ENCODE measurements at places on chromosomes 1 and 21.

DNA sequence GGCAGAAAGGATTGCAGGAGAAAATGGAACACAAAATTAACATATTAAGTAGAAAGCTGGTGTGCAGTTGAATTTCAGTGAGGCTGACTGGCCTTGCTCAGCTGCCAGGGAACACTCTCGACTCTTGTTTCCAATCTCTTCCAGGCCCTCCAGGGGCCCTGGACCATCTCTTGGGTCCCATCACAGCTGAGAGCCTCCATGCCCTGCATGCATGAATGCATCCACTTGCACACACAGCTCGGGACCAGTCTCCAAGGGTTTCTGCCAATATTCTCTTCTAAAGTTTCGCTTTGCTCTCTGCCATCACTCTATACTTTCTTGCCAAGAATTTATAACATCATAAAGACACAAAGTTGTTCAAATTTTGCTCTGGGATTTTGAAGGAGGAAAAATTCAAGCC lies 200.3 kb downstream of the DSCAM start:
- no peak for DNase-seq

- no peak for DNase-seq
These were observed 9.8 kb upstream of the EDEM3 start for GRCh38 chr1:184764483-184764882.

GRCh38 chr1:64308866-64309265 lies 105.4 kb downstream of the UBE2U start:
- DNase-seq, result no peak

- no peak for DNase-seq
These were observed 1180.7 kb upstream of the B3GALT2 start for GRCh38 chr1:194367121-194367520.

DNA sequence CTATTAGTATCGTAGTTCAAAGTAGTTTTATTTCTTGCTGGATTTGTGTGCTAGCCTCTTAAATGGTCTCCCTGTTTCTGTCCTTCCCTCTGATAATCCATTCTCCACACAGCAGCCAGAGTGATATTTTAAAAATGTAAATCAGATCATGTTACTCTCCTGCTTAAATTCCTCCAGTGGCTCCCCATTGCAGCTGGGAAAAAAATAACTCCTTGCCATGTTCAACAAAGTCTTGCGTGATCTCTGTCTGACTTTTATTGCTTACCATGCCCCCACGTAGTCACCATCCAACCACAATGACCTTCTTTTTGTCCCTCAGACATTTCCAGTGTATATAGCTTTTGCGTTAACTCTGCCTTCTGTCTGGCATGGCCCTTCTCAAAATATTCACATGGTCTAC lies 178.8 kb downstream of the FGGY start:
- DNase-seq, result no peak

GRCh38 chr1:166305371-166305770 lies 138.6 kb upstream of the FAM78B start:
- no peak for DNase-seq

DNA sequence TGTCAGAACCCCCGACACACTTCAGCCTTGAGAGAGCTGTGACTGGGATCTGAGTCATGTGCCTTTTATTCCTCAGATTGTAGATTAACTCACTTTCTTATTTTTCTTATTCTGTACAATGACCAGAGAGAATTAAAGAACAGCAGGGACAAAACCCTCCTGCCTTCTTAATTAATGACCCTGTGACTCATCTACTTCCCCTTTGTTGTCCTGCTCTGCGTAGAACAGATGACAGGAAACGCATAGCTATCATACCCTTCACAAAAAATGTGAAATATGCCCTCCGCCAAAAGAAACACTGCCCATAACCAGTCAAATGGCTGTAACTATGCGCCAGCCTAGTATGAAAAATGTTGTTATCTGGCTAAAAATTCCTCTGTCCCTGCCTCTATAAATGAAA lies 9.1 kb upstream of the PADI2 start:
- no peak for DNase-seq

DNA sequence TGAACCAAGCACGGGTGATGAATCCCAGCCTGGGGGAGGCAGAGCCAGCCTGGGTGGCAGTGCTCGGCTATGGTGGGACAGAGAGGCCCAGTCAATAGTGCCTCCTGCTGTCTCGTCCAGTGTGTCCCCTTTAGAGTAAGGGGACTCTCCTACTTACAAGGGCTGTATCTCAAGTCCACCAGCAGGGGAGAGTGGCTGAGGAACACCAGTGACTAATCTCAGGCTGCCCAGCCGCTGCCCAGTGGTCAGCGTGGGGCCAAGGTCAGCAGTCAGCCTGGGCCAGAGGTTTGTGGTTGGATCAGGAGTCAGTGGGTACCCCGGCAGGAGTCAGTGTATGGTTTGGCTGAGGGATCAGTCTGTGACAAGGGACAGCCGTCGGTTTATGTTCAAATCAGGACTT lies 109.2 kb upstream of the RUNX3 start:
- no peak for DNase-seq

GRCh38 chr1:119290297-119290696 lies 78.3 kb upstream of the HAO2 start:
- no peak for DNase-seq

GRCh38 chr21:41597227-41597626 lies 89.3 kb upstream of the TMPRSS2 start:
- DNase-seq, result no peak

- no peak for DNase-seq
These were observed 37.0 kb upstream of the PLPPR4 start for GRCh38 chr1:99227056-99227897.

DNA sequence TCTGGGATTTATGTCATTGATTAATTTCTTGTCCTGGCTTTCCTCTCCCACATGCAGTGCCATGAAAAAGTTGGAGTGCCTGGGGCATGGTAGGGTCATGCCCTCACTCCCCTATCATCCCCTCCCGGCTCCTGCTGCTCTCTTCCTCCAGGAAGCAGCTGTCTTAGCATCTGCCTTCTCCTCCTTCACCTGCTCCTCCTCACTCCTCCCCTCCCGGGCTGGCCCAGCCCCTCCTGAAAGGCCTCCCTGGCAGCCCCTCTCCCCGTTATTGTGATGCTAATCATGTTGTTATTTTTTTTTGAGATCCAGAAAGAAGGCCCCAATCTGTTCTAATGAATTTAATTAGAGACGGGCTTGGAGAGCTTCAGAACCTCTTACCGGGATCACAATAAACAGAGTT lies 36.3 kb upstream of the NFASC start:
- no peak for DNase-seq

GRCh38 chr1:2392686-2393085 lies 1.0 kb downstream of the RER1 start:
- DNase-seq, result no peak

DNA sequence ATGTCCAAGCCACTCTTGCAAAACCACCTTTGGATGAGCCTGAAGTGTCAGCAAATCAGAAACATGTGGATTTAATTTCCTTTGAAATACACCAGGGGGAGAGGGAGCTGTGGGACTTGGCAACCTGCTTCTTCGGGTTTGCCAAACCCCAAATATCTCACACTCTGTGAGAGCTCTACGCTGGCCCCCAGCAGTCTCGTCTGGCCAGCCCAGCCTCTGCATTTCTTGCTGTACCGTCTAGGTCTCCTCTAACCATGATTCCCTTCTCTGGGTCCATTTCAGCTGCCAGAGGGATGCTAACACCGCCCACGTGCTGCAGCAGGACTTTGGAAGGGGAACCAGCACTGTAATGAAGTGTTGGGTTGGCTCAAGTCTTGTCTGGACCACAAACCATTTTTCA lies 114.6 kb downstream of the MRPS6 start:
- no peak for DNase-seq

DNA sequence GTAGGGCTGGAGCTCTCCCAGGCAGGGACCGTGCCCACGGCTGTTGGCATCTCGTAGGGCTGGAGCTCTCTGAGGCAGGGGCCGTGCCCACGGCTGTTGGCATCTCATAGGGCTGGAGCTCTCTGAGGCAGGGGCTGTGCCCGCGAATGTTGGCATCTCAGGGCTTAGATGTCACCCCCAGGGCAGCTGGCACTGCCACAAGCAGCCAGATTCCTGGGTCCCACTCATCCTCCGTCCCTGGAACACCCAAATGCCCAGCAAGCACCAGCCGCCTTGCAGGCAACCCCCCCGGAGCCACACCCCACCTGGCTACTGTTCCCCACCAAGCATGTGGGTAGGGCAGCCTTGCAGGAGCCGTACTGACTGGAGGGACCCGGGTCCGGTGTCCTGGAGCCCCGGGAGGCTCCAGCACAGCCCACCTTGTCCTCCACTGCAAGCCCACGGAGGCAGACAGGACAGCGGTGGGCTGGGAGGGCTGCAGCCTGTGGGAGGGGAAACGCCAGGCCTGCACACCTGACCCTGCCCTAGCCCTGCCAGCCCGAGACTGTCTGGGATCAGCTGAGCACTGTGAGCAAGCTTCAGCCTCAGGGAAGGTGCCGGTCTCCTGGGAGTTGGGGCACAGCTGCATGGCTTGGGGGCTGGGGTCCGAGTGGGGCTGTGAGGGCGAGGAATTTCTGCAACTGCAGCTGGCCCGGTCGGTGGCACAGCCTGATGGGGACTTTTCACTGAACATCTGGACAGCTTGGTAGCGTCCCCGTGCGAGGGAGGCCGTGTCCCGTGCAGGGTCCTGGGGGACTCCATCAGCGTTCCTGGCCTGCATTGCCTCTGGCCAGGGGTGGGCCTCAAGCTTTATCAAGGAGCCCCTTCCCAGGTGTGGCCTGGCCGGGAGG lies 53.6 kb downstream of the COL18A1 start:
- DNase-seq, result no peak

DNA sequence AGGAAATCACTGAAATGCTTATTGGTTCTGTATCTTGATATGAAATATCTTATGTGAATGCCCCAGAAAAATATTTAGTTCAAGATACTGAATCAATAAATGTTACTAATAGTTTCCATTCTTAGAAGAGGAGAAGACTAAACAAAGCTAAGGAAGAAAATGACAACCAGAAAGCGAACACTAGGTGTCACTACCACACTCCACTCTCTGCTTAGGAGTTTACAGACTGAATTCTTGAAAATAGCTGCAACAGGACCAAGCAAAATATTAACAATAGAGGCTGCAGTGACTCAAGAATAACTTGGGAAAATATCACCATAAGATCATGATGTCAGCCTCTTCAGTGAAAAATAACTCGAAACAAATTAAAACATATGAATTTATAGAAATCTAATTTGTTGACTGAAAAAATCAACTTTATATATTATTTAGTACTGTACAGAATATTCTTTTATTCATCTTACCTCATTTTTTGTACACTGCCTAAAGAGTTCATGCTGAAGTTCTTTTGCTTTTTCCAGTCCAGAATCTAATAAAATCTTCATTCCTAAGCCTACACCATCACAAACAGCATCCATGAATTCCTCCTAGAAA lies 61.6 kb downstream of the KIF14 start:
- peak; percentile 5 for DNase-seq

DNA sequence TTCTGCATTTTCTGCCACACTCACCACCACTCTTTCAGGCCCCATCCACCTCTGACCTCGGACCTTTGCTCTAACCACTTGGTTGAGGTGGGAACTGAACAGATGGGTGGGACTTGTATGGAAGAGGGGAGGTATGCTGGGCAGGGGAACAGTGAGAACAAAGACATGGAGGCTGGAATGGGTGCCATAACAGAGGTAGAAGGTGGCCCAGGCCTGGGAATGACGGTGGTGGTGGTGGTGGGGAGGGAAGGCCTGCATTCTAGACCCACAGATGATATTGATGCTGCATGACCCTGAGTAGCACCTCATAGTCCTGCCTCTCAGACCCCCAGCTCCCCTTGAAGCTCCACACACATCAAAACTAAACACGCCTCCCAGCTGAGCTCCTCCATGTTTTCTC lies 5.2 kb upstream of the CSF3R start:
- DNase-seq, result no peak

DNA sequence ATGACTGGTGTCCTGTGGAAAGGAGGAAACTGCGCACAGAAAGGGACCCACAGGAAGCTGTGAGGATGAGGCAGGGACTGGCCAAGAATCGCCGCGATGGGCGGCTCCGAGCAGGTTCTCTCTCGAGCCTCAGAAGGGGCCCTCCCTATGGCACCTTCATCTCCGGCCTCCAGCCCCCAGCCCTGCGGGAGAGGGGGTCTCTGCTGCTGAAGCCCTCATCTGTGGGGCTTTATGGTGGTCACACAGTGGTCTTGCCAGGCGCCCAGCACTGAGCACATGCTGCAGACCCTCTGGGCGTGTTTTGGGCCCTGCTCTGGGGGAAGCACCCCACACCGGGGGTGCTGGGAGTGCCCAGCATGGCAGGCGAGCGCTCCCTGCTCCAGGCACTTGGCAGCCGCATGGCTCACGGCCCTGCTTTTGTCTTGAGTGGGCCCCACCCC lies 86.6 kb upstream of the ACTRT2 start:
- no peak for DNase-seq

DNA sequence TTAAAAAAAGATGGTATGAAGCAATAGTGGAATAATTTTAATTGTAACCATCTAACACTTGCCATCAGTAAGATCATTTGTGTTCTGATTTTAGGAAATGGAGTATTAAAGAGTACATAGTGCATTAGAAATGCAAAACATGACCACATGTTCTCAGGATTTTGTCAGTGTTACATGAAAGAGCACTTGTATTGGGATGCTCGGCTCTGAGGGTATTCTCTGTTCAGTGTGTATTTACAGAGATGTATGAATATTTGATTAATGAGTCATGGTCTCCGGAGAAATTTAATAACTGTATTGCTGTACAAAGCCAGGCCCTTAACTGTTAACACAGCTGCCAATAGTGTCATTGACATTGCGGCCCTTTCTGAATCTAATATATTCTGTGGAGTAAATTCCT lies 91.7 kb downstream of the ATG4C start:
- no peak for DNase-seq

DNA sequence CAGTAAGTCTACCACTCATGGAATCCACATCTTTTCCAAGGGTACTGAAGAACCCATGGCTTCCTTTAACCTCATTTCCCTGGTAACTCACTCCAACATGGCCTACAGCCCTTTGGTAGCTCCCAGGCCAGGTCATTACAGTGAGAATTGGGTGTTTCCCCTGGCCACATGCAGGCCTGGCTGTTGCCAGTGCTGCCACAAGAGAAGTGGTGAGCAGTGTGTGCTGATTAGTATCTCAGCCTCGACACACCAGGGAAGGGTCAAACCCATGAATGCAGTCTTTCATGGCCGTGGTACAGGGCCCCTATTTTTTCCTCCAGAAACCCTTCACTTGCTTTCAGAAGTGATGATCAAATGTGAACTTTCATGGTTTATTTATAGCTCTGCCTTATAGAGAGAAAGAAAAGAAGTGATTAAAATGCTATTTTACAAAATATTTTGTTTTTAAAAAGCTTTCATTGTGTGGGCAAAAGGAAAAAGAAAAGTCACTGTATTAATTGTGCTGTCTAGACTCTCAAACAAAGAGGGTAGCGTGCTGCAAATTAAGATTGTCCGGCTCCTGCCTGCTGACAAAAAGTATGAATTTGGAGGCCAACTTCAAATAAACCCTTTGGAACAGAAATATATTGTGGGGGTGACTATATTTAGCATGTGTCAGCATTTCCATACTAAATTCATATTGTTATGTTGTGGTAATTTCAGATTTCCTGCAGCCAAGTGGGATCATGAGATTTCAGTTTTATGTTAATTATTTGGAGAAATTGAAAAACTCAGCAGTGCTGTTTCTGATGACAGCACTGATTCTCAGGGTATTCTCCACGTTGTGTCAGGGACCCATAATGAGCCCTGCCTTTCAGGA lies 62.0 kb upstream of the HOOK1 start:
- no peak for DNase-seq
